Activated CD4-positive, alpha-beta memory T cell treated with anti-CD3 and anti-CD28 coated beads for 36 hours (primary cell): ENCODE measurements at places on chromosomes 12 and 14. TPM values are rescaled to one million over a fixed set of nuclear protein-coding genes. Genes with fewer than 3 reads are reported as not detected.

The RERGL gene
- not detected for total RNA-seq

The TMBIM4 gene
- 63.7 TPM for total RNA-seq

DNA sequence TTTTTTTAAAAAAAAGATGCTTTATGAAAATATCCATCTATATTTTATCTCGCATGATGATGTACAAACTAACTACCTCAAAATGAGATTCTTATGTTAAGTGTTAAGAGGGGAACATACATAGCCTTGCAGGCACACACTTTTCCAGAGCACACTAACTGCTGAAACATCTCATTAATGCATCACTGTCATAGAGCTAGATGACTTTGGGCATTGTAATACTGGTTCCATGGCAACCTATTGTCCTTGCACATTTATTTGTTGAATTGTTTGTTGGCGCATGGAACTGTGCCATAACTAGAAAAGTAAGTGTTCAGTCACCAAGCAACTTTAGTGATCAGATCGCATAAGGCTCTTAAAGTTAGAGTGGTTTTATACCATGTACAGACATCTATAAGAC lies 348.3 kb downstream of the GALC start:
- H3K36me3 ChIP-seq = peaks cover 4% of the 10 kb centered on the region
- H3K27me3 ChIP-seq = no peaks in the 10 kb centered on the region
- H3K4me1 ChIP-seq = no peaks in the 10 kb centered on the region
- H3K27ac ChIP-seq = no peak overlapping the region
- H3K4me3 ChIP-seq = no peak overlapping the region
- DNase-seq = no peak

DNA sequence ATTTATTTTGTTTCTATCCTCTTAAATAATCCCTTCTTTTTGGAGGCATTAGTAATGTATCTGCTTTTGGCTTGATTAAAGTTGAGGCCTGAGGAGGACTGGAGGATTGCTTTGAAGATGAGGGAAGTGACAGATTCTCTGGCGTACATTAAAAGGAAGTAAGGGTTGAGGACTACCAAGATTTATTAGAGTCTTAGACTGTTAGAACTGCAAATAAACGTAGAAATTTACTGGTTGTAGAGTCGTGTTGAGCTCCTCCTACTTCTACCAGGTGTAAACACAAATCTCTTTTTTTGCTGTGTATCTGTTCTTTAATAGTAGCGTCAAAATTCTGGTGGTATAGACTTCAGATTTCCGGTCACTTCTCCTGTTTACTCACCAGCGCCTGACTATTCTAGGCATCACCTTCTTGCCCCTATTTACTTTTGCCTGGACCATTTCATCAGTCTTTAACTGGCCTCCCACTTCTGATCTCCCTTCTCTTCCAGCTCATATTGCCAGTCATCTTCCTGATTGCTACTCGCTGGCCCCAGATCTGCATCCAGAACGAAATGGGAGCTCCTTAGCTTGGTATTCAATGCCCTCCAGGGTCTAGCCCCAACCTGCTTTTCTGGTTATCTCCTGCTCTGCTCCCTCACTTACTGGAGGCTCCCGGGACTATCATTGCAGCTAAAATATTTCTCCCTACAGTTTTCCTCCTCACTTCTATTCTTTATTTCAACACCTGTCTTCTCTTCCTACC lies 8.4 kb upstream of the EID3 start:
- no peaks in the 10 kb centered on the region for H3K27me3 ChIP-seq
- no peak overlapping the region for H3K27ac ChIP-seq
- peaks cover 26% of the 10 kb centered on the region for H3K4me1 ChIP-seq
- DNase-seq = no peak

- no peak for DNase-seq
- H3K4me3 ChIP-seq = no peak overlapping the region
- H3K27me3 ChIP-seq = peaks cover 2% of the 10 kb centered on the region
- no peaks in the 10 kb centered on the region for H3K4me1 ChIP-seq
- H3K27ac ChIP-seq = no peak overlapping the region
- H3K36me3 ChIP-seq = no peaks in the 10 kb centered on the region
Measured at GRCh38 chr12:109331301-109331952, 16.3 kb upstream of the MYO1H start.

DNA sequence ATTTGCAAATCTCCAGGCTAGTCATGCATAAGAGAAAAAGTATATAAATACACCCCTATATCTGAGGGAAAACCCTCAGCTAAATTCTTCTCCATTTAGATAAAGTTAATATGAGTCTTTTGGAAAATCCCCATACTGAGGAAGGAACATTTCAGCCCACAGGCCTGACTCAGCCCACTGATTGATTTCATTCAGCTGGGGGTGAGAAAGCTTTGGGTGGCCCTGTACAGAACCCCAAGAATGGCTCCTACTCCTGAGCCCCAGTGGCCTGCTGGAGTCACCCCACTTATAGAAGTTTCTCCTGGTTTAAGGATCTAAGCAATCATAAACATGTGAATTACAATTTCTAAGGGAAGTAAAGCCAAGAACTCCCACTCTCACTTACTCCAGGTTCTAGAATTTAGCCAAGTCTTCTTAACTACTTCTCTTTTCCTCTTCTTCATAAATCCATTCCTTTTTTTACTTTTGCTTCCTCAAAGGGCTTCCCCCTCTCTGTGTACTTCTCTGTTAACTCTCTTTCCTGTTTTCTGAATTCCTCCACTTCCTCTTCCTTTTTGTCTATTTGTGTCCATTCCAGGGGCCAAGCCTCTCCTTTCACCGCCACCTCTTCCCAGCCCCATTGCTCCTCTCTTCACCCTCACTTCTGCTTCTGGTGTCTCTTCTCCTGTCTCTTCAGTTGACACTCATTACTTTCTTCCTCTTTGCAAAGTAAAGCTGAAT lies 21.0 kb downstream of the RTN1 start:
- H3K27me3 ChIP-seq = peaks cover 8% of the 10 kb centered on the region
- H3K4me3 ChIP-seq = no peak overlapping the region
- H3K4me1 ChIP-seq = no peaks in the 10 kb centered on the region
- H3K27ac ChIP-seq = no peak overlapping the region
- DNase-seq = no peak
- H3K36me3 ChIP-seq = no peaks in the 10 kb centered on the region

GRCh38 chr12:126708492-126708896 lies 1558.5 kb upstream of the TMEM132C start:
- no peaks in the 10 kb centered on the region for H3K36me3 ChIP-seq
- H3K27ac ChIP-seq = peak overlapping the region; percentile 45
- no peak overlapping the region for H3K4me3 ChIP-seq
- peaks cover 12% of the 10 kb centered on the region for H3K4me1 ChIP-seq
- DNase-seq = peak; percentile 47

The TRHDE gene
- not detected for total RNA-seq

The PAWR gene
- 5.3 TPM for total RNA-seq

GRCh38 chr12:90630006-90630405 lies 325.0 kb downstream of the CCER1 start:
- no peak overlapping the region for H3K27ac ChIP-seq
- no peak overlapping the region for H3K4me3 ChIP-seq
- DNase-seq = no peak
- no peaks in the 10 kb centered on the region for H3K36me3 ChIP-seq

DNA sequence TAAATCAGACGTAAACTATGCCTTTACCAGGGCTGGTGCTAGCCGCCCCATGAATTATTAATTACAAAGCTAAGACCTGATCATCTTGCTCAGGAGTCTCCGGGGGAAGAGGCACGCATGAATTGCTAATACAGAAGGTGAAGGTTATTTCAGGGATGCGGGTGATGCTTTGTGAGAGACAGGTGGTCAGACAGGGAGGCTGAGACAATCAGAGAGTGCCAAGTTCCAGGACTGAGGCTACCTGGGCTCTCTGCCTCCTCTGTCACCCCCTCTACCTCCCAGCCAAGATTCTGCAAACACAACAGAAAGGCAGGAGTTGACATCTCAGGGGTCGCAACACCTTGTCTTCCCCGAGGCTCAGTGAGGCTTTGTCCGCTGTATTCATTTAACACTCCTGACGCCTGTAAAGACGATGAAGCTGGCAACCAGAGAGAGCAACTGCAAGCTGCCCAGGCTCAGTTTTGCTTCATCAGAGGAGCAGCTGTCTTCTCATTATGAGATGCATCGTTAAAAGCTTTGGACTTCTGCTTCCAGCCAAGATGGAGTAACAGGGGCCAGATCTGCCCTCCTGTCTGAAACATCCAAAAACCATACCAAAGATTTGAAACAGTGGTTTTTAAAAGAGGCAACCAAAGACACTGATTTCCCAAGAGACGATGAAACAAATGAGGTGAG lies 46.6 kb downstream of the PRIMA1 start:
- no peak for DNase-seq
- no peak overlapping the region for H3K4me3 ChIP-seq
- peaks cover 9% of the 10 kb centered on the region for H3K27me3 ChIP-seq
- no peak overlapping the region for H3K27ac ChIP-seq
- no peaks in the 10 kb centered on the region for H3K36me3 ChIP-seq

GRCh38 chr14:53790731-53791500 lies 165.7 kb downstream of the BMP4 start:
- no peaks in the 10 kb centered on the region for H3K4me1 ChIP-seq

The BIN2 gene
- total RNA-seq = 64.6 TPM

- no peaks in the 10 kb centered on the region for H3K36me3 ChIP-seq
- H3K4me1 ChIP-seq = no peaks in the 10 kb centered on the region
- H3K4me3 ChIP-seq = no peak overlapping the region
- no peaks in the 10 kb centered on the region for H3K27me3 ChIP-seq
Measured at GRCh38 chr12:94795520-94795919, 145.2 kb upstream of the TMCC3 start.

- peaks cover 1% of the 10 kb centered on the region for H3K27me3 ChIP-seq
- peaks cover 42% of the 10 kb centered on the region for H3K36me3 ChIP-seq
Measured at GRCh38 chr14:61472011-61472672, 150.8 kb downstream of the PRKCH start.

DNA sequence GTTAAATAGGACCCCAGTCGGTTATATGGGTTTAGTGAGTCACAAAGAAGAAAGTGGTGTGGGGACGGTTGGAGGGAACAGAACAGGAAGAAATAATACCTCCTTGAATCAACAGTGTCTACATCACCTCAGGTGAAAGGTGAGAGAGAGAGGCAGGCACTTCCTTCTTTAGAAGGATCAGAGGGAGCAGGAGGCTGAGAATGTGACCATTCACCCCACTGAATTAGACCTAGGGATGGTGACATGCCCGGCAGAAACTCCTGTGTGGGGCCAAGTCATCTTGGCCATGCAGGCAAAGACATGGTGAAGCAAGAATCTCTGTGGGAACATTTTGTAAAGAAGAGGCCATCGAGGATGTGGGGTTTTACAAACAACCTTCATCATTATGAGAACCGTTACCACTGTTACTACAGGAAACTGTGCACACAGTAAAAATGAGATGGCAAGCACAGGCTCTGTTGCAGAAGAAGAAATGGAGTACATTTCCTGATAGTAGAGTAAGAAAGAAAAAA lies 1196.9 kb downstream of the VRK1 start:
- peak overlapping the region; percentile 34 for H3K4me3 ChIP-seq
- no peaks in the 10 kb centered on the region for H3K27me3 ChIP-seq
- peaks cover 55% of the 10 kb centered on the region for H3K4me1 ChIP-seq
- H3K36me3 ChIP-seq = no peaks in the 10 kb centered on the region
- H3K27ac ChIP-seq = peak overlapping the region; percentile 94

The ASIC1 gene
- total RNA-seq = 1.1 TPM

The ZNF641 gene
- 6.8 TPM for total RNA-seq

The KRT75 gene
- not detected for total RNA-seq

DNA sequence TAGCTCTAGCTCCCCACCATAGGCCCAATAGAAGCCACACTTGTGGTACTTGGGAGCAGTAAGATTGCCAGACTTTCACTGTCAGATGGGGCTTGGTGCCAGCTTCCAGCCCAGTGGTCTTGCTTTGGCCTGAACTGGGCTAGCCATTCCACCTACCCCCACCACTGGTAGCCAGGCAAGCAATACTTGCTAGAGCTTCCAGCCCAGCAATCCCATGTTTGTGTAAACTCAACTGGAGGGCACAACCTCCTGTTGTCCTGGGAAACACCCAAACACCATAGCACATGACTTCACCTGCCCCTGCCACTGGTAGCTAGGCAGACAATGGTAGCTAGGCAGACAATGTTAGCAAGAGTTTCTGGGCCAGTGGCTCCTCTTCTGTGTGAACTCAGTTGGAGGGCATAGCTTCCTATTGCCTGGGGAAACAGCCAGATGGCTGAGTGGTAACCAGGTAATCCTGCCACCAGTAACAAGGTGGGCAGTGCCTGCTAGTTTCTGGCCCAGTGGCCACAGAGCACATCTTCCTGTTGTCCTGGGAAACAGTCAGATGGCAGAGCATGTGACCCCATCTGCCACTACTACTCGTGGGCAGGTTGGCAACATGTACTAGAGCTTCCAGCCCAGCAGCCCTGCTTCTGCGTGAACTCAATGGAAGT lies 5.6 kb upstream of the OR6C76 start:
- peaks cover 32% of the 10 kb centered on the region for H3K27me3 ChIP-seq
- H3K4me3 ChIP-seq = no peak overlapping the region
- no peaks in the 10 kb centered on the region for H3K36me3 ChIP-seq
- no peak for DNase-seq

DNA sequence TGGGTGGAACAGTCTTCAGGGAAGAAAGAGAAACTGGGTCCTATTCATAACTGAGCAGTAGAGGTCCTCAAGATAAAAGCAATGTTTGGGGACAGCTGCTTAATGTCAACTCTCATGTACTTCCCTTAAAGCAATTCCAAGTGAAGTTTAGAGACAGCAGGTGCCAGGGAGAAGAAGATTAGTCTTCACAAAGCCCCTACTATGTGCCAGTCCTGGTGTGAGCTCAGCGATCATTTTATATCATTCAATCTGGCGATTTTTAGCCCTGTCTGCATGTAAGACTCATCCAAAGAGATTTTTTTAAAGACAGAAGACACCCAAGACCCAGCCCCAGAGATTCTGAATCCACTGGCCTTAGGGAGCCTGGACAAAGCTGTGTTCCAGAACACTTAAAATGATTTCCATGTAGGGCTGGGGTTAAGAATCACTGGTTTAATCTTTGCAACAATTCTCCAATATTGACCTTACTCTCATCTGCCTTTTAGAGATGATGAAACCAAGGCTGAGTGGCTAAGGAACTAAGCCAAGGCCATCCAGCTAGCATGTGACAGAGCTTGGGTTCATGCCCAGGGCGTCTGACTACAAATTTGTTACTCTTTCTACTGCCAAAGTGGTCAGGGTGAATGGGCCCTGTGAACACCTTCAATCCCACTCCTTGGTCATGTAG lies 404.5 kb upstream of the TBX3 start:
- H3K27me3 ChIP-seq = no peaks in the 10 kb centered on the region
- H3K27ac ChIP-seq = no peak overlapping the region
- H3K36me3 ChIP-seq = no peaks in the 10 kb centered on the region
- DNase-seq = no peak
